ENCODE measurements at places on chromosomes 11 and 22. TPM values are rescaled to one million over a fixed set of nuclear protein-coding genes. Genes with fewer than 3 reads are reported as not detected.

TREH gene
- under 0.01 TPM for total RNA-seq

TUG1 gene
- total RNA-seq = 24.1 TPM

MICALL1 gene
- total RNA-seq = 10.2 TPM

OR5B21 gene
- not detected for total RNA-seq

MMP8 gene
- under 0.01 TPM for total RNA-seq

LRRN4CL gene
- 36.9 TPM for total RNA-seq

CPT1B gene
- 4.4 TPM for total RNA-seq

YPEL1 gene
- total RNA-seq = 1.3 TPM

UBQLNL gene
- total RNA-seq = 0.17 TPM

TRIM22 gene
- total RNA-seq = 151 TPM

UBE4A gene
- 20.3 TPM for total RNA-seq

NAALAD2 gene
- total RNA-seq = 0.47 TPM

OR52B2 gene
- not detected for total RNA-seq

APOBEC3F gene
- total RNA-seq = 6.1 TPM

Measured in bronchial smooth muscle cell (primary cell).